ENCODE measurements at places on chromosomes 4 and X. TPM values are rescaled to one million over a fixed set of nuclear protein-coding genes. Genes with fewer than 3 reads are reported as not detected.

Gene TMPRSS11A
- polyA plus RNA-seq, result 0.09 TPM

Gene MTMR8
- polyA plus RNA-seq, result 1.2 TPM

Gene SLC9B1
- polyA plus RNA-seq, result 4.9 TPM

Gene USP17L15
- not detected for polyA plus RNA-seq

Gene AASDH
- polyA plus RNA-seq, result 29.6 TPM

Gene SEC24B
- 39.2 TPM for polyA plus RNA-seq

Gene VCX2
- not detected for polyA plus RNA-seq

Gene F11
- polyA plus RNA-seq, result 0.99 TPM

Gene FAM3A
- 35.7 TPM for polyA plus RNA-seq

Gene PCSK1N
- polyA plus RNA-seq, result 2.4 TPM

Gene ADH5
- polyA plus RNA-seq, result 238 TPM

Gene HEPH
- 49.3 TPM for polyA plus RNA-seq

Gene TRAM1L1
- polyA plus RNA-seq, result 13.7 TPM

Gene TENM3
- polyA plus RNA-seq, result 2.6 TPM

Gene ZDHHC9
- 36.8 TPM for polyA plus RNA-seq

Gene MAPK10
- 51.3 TPM for polyA plus RNA-seq

Gene PABPC4L
- 18.7 TPM for polyA plus RNA-seq

Gene STATH
- polyA plus RNA-seq, result not detected

Gene SCOC
- polyA plus RNA-seq, result 99.1 TPM

Gene BTC
- polyA plus RNA-seq, result 5.2 TPM

Gene APOO
- polyA plus RNA-seq, result 22.1 TPM

Gene HSD17B13
- 0.59 TPM for polyA plus RNA-seq

Gene VCX3B
- 0.69 TPM for polyA plus RNA-seq

Gene SPOCK3
- polyA plus RNA-seq, result 1.8 TPM

Gene LRAT
- 0.16 TPM for polyA plus RNA-seq

Gene PPP2R2C
- 0.22 TPM for polyA plus RNA-seq

Gene PSAPL1
- polyA plus RNA-seq, result not detected

Gene NXT2
- 27.0 TPM for polyA plus RNA-seq

Gene MAGEC3
- polyA plus RNA-seq, result 1.6 TPM

Gene ALAS2
- 29.1 TPM for polyA plus RNA-seq

Gene AGTR2
- polyA plus RNA-seq, result 0.87 TPM

Gene PALLD
- polyA plus RNA-seq, result 55.6 TPM

Gene CXXC4
- 17.7 TPM for polyA plus RNA-seq

Gene DCAF8L2
- polyA plus RNA-seq, result not detected

Gene RHOXF2
- polyA plus RNA-seq, result 0.13 TPM

Gene ERCC6L
- polyA plus RNA-seq, result 3.9 TPM

Gene PROM1
- 23.3 TPM for polyA plus RNA-seq

Gene TLR1
- 5.1 TPM for polyA plus RNA-seq

Gene FGB
- polyA plus RNA-seq, result not detected

Gene HPGDS
- 6.2 TPM for polyA plus RNA-seq

Gene ZNF711
- 50.2 TPM for polyA plus RNA-seq

Gene HDX
- polyA plus RNA-seq, result 8.2 TPM

Data from right lung (tissue), 10 donors.